ENCODE measurements at places on chromosomes 4 and X.

- DNase-seq = no peak
These were observed 112.2 kb upstream of the MAP3K15 start for GRCh38 chrX:19627533-19627932.

- DNase-seq = no peak
These were observed 190.4 kb upstream of the PCDH10 start for GRCh38 chr4:132958457-132959263.

DNA sequence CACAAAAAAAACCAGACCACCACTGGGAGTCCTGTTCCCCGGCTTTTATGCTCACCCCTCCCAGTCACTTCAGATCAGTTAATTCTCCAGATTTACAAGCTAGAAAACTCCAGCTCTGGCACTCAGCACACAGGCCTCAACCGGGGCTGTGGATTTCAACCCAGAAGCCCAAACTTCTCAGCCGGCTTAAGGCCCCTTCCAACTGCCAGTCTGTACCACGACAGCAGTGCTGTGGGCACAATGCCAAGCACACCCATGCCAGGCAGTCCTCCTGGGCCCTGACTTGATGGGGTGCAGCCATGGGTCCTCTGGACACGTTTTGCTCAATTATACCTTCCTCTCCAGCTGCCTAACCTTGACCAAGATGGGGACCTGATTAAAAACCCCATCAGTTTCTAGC lies 12.2 kb downstream of the SOD3 start:
- DNase-seq = no peak

DNA sequence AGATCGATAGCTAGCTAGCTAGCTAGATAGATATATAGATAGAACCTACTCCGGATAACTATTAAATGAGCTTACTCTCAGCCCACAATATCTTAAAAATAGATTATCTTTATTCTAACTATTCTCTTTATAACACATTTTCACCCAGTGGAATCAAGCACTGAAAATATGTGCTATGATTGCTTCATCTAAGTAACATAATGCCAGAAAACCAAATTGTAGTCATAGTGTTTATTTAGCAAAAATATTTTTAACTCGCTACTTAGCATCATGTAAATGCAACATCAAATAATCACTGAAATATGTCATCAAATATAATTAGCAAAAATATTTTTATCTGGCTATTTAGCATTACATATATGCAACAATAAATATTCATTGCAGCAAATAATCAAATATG lies 1.5 kb downstream of the TMEM156 start:
- no peak for DNase-seq

DNA sequence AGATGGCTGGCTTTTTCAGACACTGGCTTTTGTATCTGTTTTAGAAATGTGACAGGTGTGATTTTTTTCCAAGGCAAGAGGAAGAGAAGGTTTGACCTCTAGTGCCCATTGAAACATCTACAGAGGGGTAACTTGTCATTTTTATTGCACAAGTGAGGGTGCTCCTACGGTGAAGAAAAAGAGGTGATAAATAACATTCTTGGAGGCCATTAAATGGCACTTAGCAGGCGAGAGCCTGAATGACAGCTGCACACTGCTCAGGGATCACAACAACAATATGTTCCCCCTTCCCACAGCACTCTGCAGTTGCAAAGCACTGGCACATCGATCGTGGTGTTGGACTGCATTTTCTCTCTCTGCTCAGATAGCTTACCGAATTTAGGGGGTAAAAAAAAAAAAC lies 22.9 kb downstream of the FAM184B start:
- no peak for DNase-seq
